ENCODE measurements at places on chromosomes 3 and 15.

- peak; percentile 97 for DNase-seq
These were observed 271.0 kb upstream of the TBL1XR1 start for GRCh38 chr3:177468331-177468730.

DNA sequence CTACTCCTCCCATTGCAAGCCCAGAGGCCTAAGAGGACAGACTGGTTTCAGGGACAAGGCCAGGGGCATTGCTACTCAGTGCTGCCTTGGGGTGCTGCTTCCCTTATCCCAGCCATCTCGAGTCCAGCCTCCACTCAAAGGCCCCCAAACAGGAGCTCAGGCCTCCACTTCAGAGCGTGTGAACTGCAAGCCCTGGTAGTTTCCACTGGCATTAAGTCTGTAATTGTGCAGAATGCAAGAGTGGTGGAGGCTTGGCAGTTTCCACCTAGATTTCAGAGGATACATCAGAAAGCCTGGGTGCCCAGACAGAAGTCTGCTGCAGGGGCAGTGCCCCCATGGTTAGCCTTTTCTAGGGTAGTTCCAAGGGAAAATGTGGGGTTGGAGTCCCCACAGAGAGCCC lies 192.8 kb upstream of the ST8SIA2 start:
- no peak for DNase-seq

DNA sequence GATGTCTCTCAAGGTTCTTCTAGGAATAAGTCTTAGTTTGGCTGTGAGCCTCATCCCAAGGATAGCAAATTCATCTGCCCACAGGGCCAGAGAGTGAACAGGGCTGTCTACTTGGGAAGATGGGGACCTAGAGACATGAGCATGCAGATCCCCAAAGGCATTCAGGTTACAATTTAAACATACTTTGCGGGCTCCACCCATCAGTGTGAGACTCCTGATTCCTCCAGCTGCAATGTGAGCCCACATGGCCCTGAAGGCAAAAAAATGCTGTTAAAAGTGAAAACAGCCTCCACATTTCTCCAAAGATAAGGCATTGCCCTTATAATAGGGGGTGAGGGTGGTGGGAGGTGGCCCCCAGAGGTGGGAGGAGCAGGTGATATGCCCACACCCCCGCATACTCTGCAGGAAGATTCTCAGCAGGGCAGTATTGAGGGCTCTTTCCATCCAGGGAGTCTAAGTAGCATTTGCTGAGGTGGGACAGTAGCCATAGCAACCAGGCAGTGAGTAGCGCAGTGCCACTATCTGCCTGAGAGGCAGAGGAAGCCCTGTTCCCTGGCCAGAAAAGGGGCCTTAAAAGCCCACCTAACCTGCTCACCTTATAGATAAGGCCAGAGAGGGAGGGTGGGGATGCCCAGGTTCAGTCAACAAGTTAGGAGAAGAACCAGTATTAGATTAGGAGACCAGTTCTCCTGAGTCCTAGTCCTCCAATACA lies 31.2 kb downstream of the TGM4 start:
- no peak for DNase-seq

DNA sequence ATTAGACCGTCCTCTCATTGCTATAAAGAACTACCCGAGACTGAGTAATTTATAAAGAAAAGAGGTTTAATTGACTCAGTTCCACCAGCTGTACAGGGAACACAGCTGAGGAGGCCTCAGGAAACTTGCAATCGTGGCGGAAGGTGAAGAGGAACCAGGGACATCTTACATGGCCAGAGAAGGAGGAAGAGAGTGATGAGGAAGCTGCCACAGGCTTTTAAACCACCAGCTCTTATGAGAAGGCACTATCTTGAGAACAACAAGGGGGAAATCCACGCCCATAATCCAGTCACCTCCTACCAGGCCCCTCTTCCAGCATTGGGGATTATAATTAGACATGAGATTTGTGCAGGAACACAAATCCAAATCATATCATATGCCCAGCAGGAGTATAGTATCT lies 138.5 kb downstream of the ALCAM start:
- DNase-seq = no peak

- no peak for DNase-seq
These were observed 69.4 kb downstream of the SCN10A start for GRCh38 chr3:38746641-38747040.

GRCh38 chr15:97899981-97900380 lies 60.5 kb upstream of the ARRDC4 start:
- no peak for DNase-seq

DNA sequence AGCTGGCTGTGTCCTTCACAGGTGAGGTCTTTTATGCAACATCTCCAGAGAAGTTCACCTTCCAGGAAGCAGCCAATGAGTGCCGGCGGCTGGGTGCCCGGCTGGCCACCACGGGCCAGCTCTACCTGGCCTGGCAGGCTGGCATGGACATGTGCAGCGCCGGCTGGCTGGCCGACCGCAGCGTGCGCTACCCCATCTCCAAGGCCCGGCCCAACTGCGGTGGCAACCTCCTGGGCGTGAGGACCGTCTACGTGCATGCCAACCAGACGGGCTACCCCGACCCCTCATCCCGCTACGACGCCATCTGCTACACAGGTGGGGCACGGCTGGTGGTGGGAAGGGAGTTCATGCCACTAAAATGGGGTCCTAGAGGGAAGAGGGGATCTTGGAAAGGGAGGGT lies 40.1 kb downstream of the ACAN start:
- DNase-seq = no peak

All from EL (cell line).